ENCODE measurements at places on chromosomes 1 and 21.

DNA sequence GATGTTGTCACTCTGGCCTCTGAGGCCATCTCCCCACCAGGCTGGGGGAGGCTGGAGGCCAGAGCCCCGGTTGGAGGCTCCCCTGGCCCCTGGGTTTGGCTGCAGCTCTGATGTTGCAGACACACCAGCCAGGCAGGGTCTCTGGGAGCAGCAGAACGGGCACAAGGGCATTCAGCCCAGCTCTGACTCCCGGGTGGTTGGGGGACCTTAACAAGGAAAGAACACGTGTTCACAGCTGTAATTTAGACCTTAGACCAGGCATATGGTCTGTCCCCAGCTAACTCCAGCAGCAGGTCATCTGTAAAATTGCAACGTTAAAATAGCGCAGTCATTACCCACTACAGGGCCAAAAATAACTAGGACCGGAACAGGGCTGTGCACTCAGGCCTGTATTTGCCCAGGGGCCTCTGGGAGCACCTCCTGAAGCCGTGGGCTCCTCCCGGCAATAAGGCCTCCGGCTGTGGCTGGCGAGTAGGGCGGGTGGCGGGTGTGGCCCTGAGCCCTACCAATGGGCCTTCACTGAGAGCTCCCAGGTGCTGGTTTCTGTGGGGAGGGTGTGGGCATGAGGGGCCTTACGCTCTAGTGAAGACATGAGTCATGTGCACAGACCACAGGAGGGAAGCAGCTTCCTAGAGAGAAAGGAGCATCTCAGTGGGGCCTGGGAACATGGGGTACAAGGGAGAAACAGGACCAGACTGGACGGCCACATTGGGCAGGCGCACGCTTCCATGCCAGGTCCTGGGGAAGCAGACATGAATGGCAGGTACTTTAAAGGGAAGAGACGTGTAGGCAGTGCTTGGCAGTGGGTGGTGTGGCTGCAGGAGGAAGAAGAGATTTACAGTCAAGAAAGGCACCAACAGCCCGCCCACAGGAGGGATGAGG lies 6.1 kb downstream of the LDLRAP1 start:
- peak; percentile 91 for DNase-seq

GRCh38 chr1:151739590-151740355 lies 18.5 kb downstream of the RIIAD1 start:
- DNase-seq, result no peak

DNA sequence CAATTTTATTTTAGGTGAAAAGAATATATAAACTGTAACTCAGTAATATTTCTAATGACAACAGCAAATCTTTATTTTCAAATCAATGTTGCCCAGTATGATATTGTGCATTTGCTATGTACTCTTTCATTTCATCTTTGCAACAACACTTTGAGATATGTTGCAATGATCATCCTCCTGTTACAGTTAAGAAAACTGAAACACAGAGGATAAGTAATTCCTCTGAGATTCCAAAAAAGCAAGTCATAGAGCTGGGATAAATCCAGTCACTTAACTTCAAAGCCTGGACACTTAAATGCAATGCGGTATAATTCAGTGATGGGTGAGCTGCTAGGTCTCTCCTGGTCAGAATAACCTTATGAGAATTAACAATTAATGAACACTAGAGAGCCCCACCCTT lies 48.6 kb upstream of the EXO1 start:
- no peak for DNase-seq

DNA sequence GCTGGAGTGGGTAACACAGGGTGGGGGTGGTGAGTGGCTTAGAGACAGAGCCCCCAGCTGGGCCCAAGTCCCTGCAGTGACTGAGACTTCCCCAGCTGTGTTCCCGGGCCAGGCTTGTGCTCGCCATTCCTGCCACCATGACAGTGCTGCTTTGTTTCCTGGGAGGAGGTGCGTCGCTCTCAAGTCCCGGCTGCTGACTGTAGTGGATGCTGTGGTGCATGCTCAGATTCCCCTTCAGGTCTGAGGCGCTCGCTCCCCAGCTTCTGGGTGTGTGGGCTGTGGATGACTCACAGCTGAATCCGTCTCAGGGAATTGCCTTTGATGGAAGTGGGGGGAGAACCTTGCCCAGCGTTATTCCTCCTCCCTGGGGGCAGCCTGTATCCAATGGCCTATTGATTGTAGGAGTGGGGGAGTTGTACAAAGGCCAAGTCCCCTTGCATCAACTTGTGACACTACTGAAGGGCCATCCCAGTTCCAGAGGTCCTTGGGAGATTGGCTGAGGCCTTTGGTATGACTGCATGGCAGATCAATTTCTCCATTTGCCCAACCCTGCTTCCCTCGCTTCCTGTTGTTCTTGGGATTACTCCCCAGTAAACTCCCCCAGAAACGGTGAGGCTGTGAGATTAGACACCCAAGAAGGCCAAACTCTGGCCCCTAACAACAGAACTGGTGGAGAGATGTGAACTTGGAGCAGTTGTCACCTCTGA lies 17.8 kb upstream of the POU3F1 start:
- DNase-seq, result peak; percentile 77

GRCh38 chr1:22485431-22485830 lies 33.8 kb downstream of the ZBTB40 start:
- no peak for DNase-seq

GRCh38 chr1:2083666-2084065 lies 33.5 kb downstream of the PRKCZ start:
- no peak for DNase-seq

GRCh38 chr1:2558420-2558819 lies 2.2 kb downstream of the TNFRSF14 start:
- DNase-seq, result no peak

GRCh38 chr1:39866767-39867166 lies 16.5 kb downstream of the TRIT1 start:
- no peak for DNase-seq

DNA sequence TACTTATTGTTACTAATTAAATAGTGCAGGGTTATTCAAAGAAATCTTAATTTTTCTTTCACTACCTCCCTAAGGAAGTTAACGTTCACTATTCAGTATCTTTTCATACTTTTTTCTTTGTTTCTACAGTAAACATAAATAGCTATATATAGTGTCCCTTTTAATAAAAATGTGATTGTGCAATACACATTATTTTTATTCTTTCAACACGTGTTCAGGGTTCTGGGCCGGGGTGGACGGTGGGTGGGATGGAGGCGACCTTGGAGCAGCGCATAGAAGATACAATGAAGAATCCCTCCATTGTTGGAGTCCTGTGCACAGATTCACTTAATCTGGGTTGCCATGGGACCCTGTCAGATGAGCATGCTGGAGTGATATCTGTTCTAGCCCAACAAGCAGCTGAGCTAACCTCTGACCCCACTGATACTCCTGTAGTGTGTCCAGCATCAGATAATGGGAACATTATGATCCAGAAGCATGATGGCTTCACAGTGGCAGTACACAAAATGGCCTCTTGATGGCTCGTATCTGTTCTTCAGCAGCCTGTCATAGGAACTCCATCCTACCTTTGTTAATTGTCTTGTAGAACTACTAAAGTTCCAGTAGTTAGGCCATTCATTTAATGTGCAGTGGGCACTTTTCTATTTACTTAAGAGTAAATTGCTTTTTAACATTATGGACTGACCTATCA lies 155.9 kb upstream of the L1TD1 start:
- no peak for DNase-seq

- DNase-seq, result no peak
Observed at GRCh38 chr21:43021756-43022600, 47.6 kb downstream of the PKNOX1 start.

DNA sequence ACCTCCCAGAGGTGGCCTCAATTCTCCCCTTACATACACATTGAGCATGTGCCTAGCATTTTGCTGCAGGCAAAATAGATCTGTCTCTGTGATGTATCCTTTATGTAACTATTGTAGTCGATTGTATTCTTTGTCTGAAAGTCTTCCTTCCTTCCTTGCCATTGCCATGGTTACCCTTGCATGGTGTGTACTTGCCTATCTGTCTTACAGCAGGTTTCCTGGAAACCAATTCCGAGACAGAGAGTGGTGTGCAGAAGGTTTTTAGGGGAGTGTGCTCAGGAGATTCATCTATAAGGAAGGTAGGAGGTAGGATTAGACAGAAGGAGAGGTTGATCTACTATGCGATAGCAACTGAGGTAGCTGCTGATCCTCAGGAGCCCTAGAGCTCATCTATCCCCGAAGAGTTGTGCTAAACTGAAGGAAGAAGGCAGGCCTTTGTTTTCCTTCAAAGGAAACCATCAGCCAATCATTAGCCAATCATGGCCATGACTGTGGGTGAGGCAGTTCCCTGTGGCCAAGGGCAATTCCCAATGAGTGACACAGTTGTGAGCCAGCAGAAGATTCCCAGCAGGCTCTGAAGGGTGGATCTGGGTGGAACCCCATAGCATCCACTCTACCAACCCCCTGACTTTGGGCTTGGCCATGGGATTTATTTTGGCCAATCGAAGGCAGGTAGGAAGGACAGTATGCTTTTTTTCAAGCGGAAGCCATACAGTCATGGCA lies 15.0 kb downstream of the CITED4 start:
- DNase-seq, result no peak

DNA sequence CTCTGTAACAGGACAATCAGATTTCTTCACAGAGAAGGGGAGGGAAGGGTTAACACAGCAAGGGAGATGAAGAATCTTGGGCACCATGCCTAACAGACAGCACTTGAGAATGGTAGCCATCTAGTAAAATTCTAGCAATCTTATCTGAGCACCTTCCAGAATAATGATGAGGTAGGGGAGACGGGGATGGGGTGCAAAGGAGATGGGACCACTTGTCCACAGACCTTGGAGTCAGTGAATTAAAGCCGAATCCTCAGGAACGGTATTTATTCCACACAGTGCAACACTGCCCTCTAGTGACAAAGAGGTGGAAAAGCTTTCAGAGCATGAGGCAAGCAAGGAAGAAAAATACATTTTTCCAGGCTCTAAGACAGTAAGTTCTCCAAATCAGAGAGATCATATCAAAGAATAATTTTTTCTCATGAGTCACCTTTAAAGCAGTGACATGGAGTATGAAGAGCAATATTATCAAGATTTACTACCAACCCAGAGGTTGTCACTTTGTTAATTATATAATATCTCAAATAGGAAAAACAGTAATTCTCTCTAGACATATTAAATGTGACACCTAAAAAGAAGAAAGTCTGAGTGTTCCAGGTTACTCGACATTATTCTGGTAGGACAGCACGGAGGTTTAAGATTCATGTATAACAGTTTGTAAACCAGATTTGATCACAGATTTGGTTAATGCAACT lies 43.3 kb upstream of the LPAR3 start:
- peak; percentile 44 for DNase-seq

- no peak for DNase-seq
Observed at GRCh38 chr1:56034222-56034621, 545.1 kb downstream of the PLPP3 start.

DNA sequence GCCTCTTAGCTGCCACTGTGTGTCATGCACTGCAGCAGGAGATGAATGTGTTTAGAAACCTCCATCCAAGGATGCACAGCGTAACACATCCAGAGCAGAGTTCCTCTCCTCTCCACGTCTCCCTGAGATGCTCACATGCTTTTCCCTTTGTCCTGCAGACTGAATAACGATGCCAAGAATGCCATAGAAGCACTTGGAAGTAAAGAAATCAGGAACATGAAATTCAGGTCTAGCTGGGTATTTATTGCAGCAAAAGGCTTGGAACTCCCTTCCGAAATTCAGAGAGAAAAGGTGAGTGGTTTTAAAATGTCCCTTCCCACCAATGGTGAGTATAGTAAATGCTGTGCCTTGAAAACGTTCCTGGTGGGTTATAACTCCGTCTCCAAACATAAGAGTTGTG lies 13.4 kb upstream of the MX2 start:
- DNase-seq, result no peak

DNA sequence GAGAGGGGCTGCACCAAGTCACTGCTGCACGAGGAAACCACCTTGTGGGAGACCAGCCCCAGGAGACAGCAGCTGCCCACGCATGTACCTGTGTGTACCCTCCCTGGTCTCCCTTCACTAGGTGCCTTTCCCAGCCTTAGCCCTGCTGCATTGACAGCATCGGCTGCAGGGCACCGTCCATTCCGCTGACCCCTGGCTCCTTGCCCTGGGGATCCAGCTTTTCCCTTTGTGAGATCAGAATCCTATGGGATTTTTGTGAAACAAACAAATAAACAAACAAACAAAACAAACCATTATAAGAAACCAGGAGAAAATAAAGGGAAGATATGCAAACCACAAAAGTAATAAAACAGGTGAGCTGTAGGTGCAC lies 2.1 kb downstream of the STUM start:
- no peak for DNase-seq

DNA sequence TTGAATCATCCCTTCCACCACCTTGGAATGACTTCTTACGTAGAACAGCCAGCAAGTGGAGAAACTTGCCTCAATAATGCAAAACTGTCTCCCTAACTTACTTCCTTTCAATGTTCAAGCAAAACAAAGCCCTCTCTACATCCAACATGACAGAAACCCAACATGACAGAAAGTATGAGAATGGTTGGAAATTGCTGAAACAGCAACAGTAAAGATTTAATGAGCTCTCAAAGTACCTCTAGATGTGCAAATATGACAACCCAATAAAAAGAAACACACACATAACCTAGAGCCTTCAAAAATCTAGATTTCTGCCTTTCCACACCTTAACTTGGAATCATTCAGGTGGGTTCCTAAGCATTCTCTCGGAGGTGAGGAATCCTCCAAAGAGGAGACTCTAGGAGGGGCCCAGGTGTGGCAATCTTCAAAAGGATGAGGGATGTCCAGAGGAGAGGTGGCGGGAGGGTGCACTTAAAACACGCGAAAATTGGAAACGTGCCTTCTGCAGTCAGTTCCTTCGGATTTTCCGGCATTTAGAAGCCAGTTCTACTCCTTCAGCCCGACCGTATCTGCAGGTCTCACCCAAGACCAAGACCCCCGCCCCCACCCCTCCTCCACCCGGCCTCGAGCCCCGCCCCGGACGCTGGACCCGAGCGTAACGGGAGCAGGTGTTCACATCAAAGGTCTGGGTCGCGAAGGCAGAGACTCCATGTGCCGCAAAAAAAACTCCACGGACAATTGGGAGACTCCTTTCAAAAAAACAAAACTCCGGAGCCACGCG lies 996 bp upstream of the MGST3 start:
- no peak for DNase-seq

GRCh38 chr1:201790261-201790660 lies 38.7 kb upstream of the IPO9 start:
- peak; percentile 23 for DNase-seq

DNA sequence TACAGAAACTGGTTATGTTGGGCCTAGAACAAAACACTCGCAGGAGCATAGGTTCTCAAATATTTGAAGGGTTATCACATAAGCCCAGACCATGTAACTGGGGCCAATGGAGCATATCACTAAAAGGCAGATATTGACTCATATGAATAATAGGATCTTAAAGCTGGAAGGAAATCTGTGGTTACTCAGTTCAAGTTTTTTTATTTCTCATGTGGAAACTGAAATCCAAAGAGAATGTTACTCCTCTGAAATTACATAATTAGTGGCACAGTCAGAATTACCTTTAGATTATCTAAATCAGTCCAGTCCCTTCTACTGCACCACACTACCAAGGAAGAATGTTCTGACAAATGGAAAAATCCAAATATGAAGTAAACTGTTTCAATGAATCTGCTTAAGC lies 12.0 kb downstream of the SLAMF8 start:
- DNase-seq, result peak; percentile 65

- no peak for DNase-seq
Observed at GRCh38 chr1:26335774-26336476, 18.0 kb downstream of the CRYBG2 start.

- DNase-seq, result no peak
Observed at GRCh38 chr1:61654067-61654466, 70.9 kb downstream of the TM2D1 start.

- DNase-seq, result no peak
Observed at GRCh38 chr1:171738911-171739310, 3.0 kb downstream of the VAMP4 start.

Data from RCC 7860 (cell line).